ENCODE measurements at places on chromosomes 7 and 10.

- DNase-seq = no peak
Measured at GRCh38 chr7:137454767-137455166, 111.2 kb upstream of the PTN start.

- DNase-seq = no peak
Measured at GRCh38 chr7:34044734-34045353, 139.5 kb downstream of the BMPER start.

DNA sequence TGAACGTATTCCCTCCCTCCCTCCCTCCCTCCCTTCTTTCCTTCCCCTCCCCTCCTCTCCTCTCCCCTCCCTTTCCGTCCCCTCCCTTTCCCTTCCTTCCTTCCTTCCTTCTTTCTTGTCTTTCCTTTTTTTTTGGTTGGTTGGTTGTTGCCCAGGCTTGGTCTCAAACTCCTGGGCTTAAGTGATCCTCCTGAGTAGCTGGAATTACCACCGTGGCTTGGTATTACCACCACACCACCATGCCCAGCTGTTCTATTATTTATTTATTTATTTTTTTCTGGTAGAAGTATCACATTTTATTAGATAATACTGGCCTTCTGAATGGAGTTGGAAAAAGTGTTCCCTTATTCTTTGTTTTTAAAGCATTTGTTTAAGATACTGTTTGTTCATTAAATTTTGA lies 95.9 kb downstream of the PHF14 start:
- DNase-seq = no peak

DNA sequence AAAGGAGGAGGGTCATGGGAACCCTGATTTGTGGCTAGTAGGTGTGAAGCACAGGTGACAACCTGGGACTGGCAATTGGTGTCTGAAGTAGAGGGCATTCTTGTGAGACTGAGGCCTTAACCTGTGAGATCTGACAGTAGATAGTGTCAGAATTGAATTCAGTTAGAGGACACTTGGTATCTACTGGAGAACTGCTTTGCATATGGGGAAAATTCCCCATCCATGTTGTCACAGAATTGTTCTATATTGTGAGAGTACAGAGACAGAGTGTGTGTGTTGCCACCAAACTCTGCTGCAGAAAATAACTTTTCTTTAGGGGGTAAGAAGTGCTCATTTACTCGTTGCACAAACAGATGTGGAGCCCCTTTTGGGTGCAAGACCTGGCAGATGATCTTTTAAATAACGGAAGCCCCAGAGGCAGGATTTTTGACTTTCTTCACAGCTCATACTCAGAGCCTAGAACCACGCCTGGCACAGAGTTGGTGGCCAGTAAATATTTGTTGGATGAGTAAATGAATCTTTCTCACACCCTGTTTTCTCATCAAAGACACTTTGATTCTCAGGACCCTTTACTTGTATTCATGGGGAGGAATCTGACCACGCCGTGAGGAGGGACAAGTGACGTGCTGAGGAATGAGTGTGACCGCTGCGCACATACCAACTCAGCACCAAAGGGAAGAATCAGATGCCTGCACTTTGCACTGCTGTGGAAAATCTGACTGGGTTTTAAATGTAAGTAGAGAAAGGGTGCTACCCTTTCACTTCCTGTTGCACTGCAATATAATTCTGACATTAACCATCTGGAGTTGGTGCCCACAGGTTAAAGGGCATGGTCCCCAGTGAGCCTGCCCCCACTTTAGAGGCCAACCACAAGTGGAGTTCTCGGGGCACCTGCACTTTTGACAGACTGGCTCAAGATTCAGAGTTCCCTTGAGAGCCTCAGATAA lies 39.2 kb upstream of the SDHAF3 start:
- no peak for DNase-seq

GRCh38 chr7:81682873-81683272 lies 87.0 kb downstream of the HGF start:
- no peak for DNase-seq

DNA sequence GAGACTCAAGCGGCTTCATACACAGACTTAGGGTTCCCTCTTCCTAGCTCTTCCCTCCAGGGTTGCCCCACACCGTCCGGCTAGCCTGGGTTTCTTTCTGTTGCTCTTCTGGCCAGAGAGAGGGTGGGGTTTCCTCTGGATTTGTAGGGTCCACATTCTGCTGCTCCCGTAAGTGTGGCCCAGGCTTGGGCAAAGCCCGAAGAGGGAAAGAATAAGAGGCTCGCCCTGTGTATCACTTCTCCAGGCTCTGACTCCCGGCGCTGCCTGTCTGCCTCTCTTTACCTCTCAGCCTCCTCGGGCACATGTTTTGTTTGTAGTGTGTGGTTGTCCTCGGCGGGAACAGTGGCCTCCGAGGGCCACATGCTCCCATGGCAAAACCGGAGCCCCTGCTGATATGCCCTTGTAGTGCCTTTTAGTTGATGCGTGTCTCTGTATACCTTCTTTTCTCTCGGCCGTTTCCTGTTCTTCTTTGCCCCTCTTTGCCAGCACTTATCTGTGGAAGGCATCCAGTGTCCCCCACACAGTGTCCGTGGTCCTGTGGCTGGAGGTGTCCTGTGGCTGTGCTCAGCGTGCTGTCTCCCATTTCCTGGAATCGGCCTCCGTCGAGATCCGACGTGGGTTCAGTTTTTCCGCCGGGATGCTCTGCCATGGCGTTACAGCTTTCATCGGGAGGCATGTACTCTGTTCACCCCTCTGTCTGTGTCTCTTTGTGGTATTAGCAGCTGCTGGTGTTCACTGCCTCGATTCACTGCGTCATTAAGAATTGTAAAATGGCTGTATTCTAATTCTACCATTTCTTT lies 102.9 kb downstream of the INPP5A start:
- DNase-seq = no peak

DNA sequence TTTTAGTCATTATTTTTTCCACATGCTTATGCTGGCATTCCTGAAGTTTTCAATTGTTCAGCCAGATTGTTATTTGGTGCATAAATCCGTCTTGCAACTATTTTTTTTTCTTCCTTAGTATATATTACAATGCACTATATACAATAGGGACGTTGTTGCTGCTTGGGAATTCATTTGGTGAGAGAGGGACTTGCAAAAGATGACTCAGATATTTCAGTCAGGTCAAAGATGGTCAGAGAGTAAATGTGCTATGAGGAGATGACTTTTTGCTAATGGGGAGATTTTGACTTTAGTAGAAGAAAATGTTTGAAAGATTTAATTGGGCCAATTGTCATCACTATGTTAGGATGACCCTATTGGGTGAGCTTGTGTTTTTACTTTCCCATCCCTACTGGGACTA lies 348.4 kb upstream of the MTPN start:
- DNase-seq = no peak

DNA sequence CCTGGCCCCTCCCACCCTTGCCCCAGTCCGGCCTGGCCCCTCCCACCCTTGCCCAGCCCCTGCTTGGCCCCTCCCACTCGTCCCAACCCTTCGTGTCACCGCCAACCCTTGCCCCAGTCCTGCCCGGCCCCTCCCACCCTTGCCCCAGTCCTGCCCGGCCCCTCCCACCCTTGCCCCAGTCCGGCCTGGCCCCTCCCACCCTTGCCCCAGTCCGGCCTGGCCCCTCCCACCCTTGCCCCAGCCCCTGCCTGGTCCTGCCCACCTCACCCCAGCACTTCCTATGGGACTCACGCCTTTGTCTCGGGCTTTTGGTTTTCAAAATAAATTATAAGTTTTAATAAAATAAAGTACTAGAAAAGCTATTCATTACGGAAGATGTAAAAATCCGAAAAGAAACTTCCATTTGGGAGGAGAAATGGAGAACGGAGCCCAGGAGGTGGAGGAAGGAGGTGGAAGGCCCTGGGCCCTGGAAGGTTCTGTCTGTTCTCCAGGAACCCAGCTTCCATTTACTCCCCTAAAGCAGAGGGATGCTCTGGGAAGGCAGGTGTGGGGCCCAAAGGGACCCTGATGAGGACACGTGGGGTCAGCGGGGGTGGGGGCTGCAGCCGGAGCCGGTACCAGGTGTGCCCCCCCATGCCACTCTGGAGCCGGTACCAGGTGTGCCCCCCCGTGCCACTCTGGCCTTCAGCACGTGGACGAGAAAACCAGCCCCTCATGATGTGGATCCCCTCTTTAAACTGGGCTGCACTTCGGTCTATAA lies 52.2 kb downstream of the PWWP2B start:
- no peak for DNase-seq

DNA sequence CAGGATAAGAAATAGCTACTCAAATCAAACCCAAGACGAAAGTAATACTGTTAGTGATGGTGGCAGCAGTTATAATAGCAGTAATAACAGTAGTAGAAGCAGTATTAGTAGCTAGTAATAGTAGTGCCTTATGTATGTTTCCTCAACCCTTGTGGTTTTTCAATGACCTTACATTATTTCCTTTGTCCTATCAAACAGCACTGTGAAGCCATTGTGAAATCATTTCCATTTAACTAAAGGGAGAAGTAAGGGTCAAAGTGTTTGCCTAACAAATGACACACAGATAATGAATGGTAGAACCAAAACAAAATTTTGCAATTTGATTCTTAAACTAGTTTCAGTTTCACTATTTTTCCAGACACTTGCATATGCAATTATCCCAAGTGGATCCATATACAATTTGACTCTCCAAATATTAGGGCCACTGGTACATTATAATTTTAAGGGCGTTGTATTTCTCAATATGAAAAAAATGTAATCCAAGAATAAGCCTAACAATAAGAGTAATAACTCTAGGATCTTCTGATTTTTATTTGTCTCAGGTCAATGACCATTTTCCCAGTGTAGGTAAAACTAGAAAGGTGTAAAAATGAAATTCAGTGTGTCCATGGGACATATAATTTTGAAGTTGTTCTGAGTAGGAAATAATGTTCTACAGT lies 33.7 kb upstream of the TMEM26 start:
- DNase-seq = peak; percentile 43

DNA sequence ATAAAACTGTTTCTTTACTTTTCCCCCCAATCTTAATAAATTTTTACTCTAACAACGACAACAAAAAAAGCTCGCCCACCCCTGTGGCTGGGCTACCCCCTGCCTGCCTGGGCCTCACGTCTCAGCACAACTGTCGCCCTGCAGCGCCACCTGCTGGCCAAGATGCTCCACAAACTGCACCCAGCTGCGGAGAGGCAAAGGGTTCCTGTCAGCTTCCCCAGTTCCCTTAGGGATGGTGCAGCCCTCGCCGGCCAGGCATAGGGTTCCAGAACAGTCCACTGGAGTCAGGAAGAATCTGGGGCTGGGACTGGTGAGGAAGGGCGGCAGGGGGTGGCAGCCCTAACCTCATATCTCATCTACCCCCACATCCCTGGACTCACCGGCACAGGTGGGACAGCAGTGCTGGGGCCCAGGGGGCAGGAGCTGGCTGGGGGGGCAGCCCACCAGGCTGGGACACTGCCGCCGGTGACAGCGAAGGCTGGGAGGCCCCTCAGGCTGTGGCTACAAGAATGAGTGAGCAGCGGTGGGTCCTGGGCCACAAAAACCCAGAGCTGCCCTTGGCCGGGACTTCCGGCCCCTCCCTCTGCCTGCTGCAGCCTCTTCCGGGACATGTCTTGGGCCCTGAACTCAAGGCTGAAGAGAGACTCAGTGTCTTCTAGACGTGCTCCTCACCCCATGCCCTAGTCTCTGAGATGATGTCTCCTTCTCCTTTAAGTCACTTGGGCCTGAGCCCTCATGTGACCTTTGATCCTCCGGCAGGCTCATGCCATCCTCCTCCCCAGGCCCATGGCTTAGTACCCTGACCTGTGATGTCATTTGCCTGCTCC lies 21.2 kb downstream of the ATP6V1F start:
- peak; percentile 61 for DNase-seq

DNA sequence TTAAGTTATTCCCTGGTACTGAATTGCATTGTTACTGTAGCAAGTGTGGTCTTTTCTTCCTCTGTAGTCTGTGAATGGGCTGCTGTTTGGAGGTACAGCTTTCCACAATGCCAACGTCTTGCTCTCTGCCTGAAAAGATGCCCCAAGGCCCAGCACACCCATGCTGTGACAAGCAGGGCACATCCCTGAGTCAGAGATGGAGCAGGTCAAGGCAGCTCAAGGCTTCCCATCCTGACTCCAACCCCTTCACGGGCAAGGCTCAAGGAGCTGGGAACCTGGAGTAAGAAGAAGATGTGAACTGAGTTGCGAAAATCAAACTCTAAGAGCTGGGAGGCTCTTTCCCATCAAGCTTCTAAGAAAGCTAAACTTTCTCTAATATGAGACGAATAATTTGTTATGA lies 27.2 kb downstream of the SVIL start:
- DNase-seq = no peak

GRCh38 chr10:100362570-100363496 lies 15.8 kb downstream of the SCD start:
- no peak for DNase-seq

- DNase-seq = no peak
Measured at GRCh38 chr7:115475206-115475605, 553.3 kb downstream of the MDFIC start.

- DNase-seq = no peak
Measured at GRCh38 chr10:2592360-2593160, 474.8 kb upstream of the PFKP start.

GRCh38 chr7:43956027-43956426 lies 29.8 kb downstream of the UBE2D4 start:
- DNase-seq = no peak

GRCh38 chr7:122416336-122416735 lies 111.8 kb upstream of the FEZF1 start:
- DNase-seq = peak; percentile 24

GRCh38 chr7:148447221-148447849 lies 143.2 kb upstream of the C7orf33 start:
- no peak for DNase-seq

- DNase-seq = peak; percentile 79
Measured at GRCh38 chr10:94308866-94309265, 53.9 kb downstream of the NOC3L start.

DNA sequence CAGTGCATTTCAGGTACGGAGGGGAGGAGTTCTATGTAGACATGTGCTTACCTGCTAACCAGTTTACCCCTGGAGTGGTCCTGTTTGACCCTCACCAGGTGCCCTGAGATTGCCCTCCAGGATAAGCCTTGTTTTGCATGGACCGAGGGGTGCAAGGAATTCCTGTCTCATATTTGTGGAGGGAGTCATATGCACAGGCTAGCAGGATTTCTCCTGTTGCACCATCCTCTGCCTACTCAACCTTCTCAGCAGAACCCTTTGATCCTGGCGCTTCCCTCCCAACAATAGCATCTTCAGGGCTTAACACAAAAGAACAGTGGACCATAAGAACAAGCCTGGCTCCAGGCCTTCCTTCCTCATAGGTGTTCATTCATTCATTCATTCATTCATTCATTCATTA lies 7.2 kb downstream of the TRPV6 start:
- no peak for DNase-seq

DNA sequence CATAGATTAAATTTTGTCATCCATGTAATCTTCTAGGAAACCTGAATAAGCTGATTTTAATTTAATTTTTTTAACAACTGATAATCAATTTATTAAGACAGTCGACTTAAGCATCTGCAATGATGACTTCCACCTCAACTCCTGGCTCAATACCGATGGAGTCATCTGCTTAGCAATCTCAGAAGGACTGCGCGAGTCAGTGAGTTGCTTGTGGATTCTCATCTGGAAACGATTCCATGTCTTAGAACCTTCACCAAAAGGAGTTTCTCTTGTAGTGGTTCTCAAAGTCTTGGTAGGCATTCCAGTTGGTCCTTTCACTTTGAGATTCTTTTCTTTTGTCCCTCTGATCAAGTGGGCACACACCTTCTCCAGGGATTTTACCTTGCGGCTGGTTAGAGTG lies 85.5 kb downstream of the XRCC2 start:
- no peak for DNase-seq

Measured in astrocyte of the spinal cord (primary cell).